Stimulated activated CD4-positive, alpha-beta T cell treated with anti-CD3 and anti-CD28 coated beads, TNF-alpha, amount 100 ng/mL, for 1 hour (primary cell): ENCODE measurements at places on chromosomes 12 and 14.

- DNase-seq, result no peak
Measured at GRCh38 chr12:55142669-55143565, 16.7 kb downstream of the OR9K2 start.

DNA sequence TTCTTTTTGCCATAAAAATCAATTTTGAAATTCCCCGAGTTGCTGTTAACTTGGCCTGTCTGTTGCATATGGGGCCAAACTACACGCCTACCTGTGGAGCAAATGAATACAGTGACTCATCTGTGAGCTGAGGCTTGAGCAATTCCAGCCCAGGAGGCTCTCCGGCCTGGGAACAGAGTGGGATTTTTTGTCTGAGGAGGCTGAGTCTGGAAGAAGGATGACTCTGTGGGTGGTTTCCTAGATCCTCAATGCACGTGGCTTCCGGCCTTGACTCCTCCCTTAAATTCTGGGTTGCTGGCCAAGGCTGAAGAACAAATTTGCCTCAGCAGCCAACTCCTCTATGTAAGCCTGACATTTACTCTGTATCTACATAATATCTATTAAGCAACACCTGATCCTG lies 124.1 kb downstream of the SSPN start:
- no peak for DNase-seq

GRCh38 chr12:67439611-67440010 lies 170.5 kb downstream of the CAND1 start:
- DNase-seq, result no peak

GRCh38 chr12:113474635-113475436 lies 3.2 kb upstream of the LHX5 start:
- DNase-seq, result no peak

GRCh38 chr12:19741132-19741489 lies 301.8 kb downstream of the AEBP2 start:
- DNase-seq, result no peak

GRCh38 chr14:93007225-93007997 lies 84.5 kb downstream of the CHGA start:
- no peak for DNase-seq

DNA sequence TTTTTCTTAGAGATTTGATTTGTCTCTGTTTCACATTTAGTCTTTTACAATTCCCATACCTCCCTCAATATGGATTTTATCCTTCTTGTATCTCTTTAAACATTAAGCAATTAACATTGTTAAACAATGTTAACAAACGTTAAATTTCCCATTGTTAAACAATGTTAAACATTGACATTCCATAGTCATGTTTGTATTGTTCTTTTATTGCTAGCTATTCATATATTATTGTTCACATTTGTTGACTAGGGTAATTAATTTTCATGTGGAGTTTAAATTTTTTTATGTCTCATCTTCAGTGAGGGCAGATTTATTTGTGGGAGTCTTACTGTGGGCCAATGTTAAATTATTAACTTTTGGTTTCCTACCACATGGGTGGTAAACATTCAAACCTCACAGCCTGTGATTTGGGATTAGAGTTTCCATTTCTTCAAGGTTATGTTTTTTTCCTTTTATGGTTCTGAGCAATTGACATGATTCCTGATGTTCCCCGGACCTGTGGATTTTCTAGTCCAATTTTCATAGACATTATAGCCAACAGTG lies 294.3 kb downstream of the ALG10B start:
- DNase-seq, result no peak

GRCh38 chr12:24418157-24418556 lies 468.7 kb upstream of the SOX5 start:
- DNase-seq, result no peak

DNA sequence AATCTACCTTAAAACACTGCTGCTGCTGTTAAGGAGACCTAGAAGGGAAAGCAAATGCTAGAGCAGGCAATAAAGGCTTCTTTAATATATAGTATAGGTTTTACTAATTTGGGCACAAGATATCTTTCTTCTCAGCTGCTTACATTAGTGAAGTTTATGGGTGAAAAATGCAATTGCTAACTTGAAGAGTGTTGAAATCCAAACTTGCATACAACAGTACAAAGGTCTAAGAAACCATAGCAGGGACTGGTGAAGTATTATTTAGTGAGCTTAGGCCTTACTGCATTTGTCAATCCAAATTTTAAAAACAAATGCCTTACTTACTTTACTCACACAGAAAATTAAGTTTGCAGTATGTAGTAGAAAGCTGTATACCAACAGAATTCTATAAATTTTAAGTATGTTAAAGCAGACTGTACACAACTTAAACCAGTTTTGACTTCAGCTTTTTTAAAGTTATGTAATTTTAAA lies 1.4 kb upstream of the AP4S1 start:
- no peak for DNase-seq

GRCh38 chr12:88153959-88154358 lies 11.9 kb downstream of the TMTC3 start:
- DNase-seq, result no peak

- no peak for DNase-seq
Measured at GRCh38 chr14:99803106-99803775, 10.0 kb downstream of the EML1 start.

DNA sequence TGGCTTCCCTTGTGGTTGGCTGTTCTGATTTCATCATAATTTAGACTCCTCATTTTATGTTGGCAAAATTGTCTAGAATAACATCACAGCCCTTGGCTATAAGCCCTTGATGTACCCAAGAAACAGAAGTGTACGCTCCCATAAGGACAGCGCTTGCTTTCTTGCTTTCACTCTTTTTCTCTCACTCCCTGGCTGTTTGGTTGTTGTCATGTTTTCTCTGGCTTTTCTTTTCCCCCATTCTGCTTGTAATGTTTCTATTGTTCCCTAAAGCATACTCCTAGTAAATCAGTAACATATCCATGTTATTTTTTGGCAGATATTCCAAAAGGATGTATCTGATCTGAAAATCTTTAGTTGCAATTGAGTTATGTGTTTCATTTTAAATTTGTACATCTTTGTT lies 530.5 kb downstream of the NOVA1 start:
- no peak for DNase-seq

DNA sequence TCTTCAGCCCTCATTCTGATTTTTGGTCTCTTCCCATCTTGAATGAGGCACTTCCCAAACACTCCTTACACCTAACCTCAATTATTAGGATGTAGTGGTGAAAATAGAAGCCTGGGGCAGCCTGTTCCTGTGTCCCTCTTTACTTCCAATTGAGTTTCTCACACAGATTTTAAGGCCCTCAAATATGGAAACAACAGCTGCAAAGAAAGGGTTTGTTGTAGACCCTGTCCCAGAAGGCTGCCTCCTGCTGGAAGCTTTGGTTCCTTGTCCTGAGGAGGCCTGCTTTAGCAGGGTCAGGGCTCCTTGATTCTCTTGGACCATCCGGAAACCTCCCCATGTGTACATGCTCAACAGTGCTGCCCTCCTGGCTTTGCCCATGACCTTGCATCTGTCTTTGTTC lies 101.3 kb downstream of the TGFB3 start:
- DNase-seq, result no peak

GRCh38 chr14:32367516-32367915 lies 38.4 kb downstream of the AKAP6 start:
- no peak for DNase-seq

- no peak for DNase-seq
Measured at GRCh38 chr14:97033556-97034081, 236.4 kb downstream of the VRK1 start.

DNA sequence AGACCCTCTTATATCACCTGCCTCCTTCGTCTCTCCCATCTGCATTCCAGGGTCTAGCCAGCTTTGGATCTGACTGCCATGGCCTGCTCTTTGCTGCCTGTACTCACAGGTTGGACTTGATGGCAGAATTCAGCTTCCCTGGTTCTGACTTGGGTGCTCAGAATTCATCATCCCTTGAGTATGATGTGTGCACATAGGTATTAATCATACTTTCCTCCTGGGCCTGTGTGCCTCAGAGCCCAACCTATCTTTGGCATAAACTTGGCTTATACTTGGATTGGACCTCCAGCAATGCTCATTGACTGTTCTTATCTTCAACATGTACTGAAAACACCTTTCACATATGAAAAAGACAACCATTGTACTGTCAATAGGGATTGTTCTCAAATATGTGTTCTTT lies 70.7 kb upstream of the LMNTD1 start:
- no peak for DNase-seq

DNA sequence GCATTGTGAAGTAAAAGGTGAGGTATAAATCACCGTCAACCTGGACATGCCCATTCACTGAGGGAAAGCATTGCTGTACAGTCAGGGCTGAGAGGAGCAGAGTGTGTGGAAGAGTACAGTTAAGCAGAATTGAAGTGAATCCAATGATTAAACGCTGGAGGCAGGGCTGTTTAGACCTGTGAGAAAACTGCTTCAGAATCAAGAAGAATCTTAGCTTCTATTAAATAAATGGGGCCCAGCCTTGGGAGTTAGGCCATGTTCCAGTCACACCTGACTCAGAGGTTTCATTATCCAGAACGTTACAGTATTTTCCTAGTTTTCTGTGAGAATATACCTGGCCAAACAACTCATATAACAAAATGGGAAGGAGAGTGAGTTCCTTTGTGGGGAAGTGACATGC lies 86.9 kb downstream of the ATP23 start:
- no peak for DNase-seq

GRCh38 chr12:91896286-91897024 lies 249.2 kb downstream of the BTG1 start:
- no peak for DNase-seq

DNA sequence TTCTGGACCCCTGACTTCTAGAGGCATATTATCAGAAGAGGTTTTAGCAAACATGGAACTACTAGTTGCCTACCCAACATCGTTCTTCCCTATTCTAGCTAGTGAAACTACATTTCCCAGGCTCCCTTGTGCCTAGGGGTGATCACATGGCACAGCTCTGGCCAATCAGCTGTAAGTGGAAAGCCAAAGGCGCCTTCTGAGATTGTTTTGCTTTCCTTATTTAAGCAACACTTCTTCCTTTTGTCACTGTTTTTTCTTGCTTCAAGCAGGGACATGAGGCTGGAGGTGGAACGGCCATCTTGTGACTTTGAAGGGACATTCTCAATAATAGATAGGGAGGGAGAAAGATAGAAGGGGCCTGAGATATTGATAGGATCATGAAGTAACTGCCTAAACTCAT lies 136.7 kb downstream of the ZNF664 start:
- no peak for DNase-seq

GRCh38 chr12:13146336-13146938 lies 43.0 kb upstream of the GSG1 start:
- DNase-seq, result no peak

- no peak for DNase-seq
Measured at GRCh38 chr12:65308006-65308405, 29.5 kb downstream of the MSRB3 start.

- DNase-seq, result no peak
Measured at GRCh38 chr14:64234877-64235651, 59.1 kb downstream of the ESR2 start.

DNA sequence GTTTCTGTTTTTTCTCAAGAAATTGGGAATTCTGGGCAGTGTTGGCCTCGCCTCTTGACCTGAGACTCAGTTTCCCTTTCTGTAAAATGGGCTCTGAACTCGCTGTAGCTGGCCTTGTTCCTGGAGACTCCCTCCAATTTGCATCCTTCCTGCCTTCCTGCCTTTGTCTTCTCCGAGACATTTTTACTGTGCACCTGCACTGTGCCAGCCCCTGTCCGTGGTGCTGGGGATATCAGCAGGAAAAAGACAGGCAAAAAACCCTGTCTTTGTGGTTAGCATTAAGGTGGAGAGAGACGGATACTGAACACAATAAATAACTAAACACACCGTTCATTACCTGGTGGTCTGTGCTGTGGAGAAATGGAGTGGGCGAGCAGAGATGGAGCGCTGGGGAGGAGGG lies 129.8 kb downstream of the AACS start:
- DNase-seq, result no peak

GRCh38 chr14:64807551-64807950 lies 72.2 kb downstream of the SPTB start:
- no peak for DNase-seq
